ENCODE measurements at places on chromosomes 1 and 21.
A peak's percentile ranks its signal among the peaks of the same experiment; 100 is the strongest.

- H3K4me3 ChIP-seq = no peak overlapping the region
- H3K4me1 ChIP-seq = no peaks in the 10 kb centered on the region
- no peak for DNase-seq
- peaks cover 15% of the 10 kb centered on the region for H3K27me3 ChIP-seq
Observed at GRCh38 chr1:61182049-61182448, 99.7 kb downstream of the NFIA start.

- H3K4me3 ChIP-seq = peak overlapping the region; percentile 32
- H3K27me3 ChIP-seq = peaks cover 28% of the 10 kb centered on the region
Observed at GRCh38 chr1:23184212-23184934, 15.7 kb upstream of the LUZP1 start.

GRCh38 chr1:116794804-116795481, 40.7 kb downstream of the CD2 start:
- H3K4me3 ChIP-seq = no peak overlapping the region
- H3K27ac ChIP-seq = no peak overlapping the region
- H3K36me3 ChIP-seq = peaks cover 17% of the 10 kb centered on the region
- H3K4me1 ChIP-seq = peaks cover 73% of the 10 kb centered on the region
- no peaks in the 10 kb centered on the region for H3K27me3 ChIP-seq

DNA sequence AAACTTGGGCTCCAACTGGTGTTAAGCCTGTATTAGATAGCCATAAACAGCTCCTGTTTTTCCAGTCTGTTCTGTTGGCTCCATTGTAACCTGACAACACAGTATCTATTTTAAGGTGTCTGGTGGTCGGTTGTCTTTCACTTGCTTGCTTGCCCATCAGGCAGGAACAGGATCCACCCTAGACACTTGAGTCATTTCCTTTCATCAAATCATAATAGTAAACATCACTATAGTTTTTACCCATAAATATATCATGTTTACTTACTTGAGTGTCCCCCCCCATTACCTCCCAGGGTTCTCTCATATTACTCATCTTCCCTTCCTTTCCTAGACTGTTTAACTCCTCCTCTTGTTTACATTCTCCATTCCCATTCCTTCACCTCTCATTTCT, 2.9 kb downstream of the DDI2 start:
- H3K4me3 ChIP-seq = peak overlapping the region; percentile 31
- H3K27me3 ChIP-seq = no peaks in the 10 kb centered on the region
- H3K27ac ChIP-seq = no peak overlapping the region
- peaks cover 17% of the 10 kb centered on the region for H3K36me3 ChIP-seq
- H3K4me1 ChIP-seq = peaks cover 45% of the 10 kb centered on the region

GRCh38 chr1:21620496-21620895, 48.7 kb downstream of the RAP1GAP start:
- H3K4me1 ChIP-seq = peaks cover 2% of the 10 kb centered on the region
- H3K36me3 ChIP-seq = no peaks in the 10 kb centered on the region
- peaks cover 20% of the 10 kb centered on the region for H3K27me3 ChIP-seq
- no peak for DNase-seq
- no peak overlapping the region for H3K4me3 ChIP-seq

- H3K27ac ChIP-seq = no peak overlapping the region
- peaks cover 69% of the 10 kb centered on the region for H3K36me3 ChIP-seq
- no peak for DNase-seq
- peaks cover 11% of the 10 kb centered on the region for H3K4me1 ChIP-seq
- H3K4me3 ChIP-seq = no peak overlapping the region
Observed at GRCh38 chr1:13784971-13785370, 85.0 kb downstream of the PRDM2 start.

DNA sequence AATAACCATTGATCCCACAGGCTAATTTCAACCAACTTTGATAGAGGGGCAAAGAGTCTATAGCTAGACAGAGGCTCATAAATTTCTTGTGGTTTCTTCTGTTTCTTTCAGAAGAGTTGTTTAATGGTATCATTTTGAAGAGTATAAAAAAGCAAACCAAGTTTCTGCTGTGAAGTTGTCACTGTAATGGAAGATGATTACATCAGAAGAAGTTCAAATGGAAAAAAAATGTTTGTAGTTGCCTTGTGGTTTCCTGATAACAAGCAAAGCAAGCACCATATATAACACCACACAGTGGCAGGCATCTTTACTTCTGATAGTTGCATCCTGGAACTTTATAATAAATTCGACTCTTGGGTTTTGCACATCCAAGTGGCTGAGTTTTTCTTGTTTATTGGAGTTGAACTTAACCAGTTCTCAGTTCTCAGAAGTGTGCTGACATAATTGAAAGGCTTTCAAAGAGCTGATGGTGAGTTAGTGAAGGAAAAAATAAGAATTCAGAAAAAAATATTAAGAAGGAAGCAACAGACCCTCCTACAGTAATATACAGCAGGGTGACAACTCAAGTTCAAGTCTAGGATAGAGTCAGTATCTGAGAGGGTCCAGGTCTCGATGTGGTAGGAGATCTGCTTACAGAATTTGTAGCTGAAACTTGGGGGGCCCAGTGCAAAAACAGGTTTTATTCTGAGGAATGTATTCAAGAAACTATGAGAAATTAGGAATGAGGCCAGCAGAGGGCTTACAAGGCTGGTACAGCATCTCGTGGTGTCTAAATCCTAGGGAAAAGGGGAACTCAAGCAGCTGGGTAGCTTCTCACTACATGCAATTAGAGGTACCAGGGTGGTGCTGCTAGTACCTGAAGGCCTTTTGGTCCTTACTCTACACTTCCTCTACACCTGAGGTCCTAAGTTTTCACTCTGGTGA, 123.5 kb downstream of the CRB1 start:
- H3K4me1 ChIP-seq = peaks cover 18% of the 10 kb centered on the region
- no peak overlapping the region for H3K4me3 ChIP-seq
- H3K27ac ChIP-seq = no peak overlapping the region
- peaks cover 2% of the 10 kb centered on the region for H3K27me3 ChIP-seq

- H3K4me3 ChIP-seq = no peak overlapping the region
- peaks cover 18% of the 10 kb centered on the region for H3K27me3 ChIP-seq
- H3K27ac ChIP-seq = no peak overlapping the region
- DNase-seq = no peak
Observed at GRCh38 chr1:29812408-29813135, 576.2 kb downstream of the PTPRU start.

GRCh38 chr1:91790392-91790791, 95.6 kb downstream of the TGFBR3 start:
- H3K27me3 ChIP-seq = no peaks in the 10 kb centered on the region
- H3K4me1 ChIP-seq = peaks cover 20% of the 10 kb centered on the region
- peaks cover 2% of the 10 kb centered on the region for H3K36me3 ChIP-seq
- DNase-seq = no peak
- H3K4me3 ChIP-seq = no peak overlapping the region

GRCh38 chr1:156119503-156120209, 5.1 kb downstream of the LMNA start:
- no peak overlapping the region for H3K4me3 ChIP-seq
- peaks cover 45% of the 10 kb centered on the region for H3K4me1 ChIP-seq
- H3K36me3 ChIP-seq = no peaks in the 10 kb centered on the region
- no peak for DNase-seq

DNA sequence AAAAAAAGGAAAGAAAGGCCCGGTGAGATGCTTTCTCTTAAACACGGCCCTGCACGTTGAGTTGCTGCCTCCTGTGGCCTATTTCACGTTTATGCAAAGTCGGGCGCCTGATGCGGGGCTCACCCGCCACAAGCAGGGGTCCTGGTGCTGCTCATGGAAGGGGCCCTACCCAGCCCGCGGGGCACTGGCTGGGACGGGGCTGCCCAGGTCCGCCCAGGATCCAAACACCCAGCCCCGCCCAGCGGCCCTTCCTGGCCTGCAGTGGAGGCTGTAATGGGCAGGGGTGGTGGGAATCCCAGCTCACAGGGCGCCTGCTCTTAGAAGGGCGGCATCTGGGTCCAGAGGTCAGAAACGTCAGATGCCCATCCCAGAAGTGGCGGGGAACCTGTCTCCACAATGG, 1.6 kb downstream of the COL6A2 start:
- no peak overlapping the region for H3K27ac ChIP-seq
- DNase-seq = peak; percentile 19
- no peak overlapping the region for H3K4me3 ChIP-seq
- H3K36me3 ChIP-seq = no peaks in the 10 kb centered on the region
- H3K4me1 ChIP-seq = peaks cover 1% of the 10 kb centered on the region

DNA sequence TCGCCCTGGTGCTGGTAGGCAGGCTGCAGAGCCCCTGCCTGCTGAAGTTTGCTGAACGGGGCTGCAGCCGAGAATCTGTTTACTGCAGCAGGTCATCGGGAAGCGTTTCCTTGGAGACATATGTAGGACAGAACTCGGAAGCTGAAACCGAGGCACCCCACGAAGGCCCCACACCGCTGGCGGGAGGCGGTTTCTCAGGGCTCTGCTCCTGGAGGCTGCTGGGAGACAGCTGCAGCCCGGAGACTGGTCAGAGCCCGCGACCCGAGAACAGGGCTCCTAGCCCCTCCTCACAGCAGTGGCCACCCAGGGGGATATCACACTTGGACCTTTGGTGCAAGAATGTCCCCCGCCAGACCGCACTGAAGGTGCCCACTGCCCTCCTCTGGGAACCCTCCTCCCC, 12.7 kb upstream of the PLCH2 start:
- no peaks in the 10 kb centered on the region for H3K36me3 ChIP-seq
- DNase-seq = no peak
- H3K4me3 ChIP-seq = no peak overlapping the region
- no peak overlapping the region for H3K27ac ChIP-seq

- DNase-seq = peak; percentile 79
- H3K27ac ChIP-seq = peak overlapping the region; percentile 62
- H3K4me1 ChIP-seq = peaks cover 17% of the 10 kb centered on the region
- no peak overlapping the region for H3K4me3 ChIP-seq
- peaks cover 3% of the 10 kb centered on the region for H3K27me3 ChIP-seq
- no peaks in the 10 kb centered on the region for H3K36me3 ChIP-seq
Observed at GRCh38 chr1:179002552-179003345, 22.9 kb upstream of the FAM20B start.

DNA sequence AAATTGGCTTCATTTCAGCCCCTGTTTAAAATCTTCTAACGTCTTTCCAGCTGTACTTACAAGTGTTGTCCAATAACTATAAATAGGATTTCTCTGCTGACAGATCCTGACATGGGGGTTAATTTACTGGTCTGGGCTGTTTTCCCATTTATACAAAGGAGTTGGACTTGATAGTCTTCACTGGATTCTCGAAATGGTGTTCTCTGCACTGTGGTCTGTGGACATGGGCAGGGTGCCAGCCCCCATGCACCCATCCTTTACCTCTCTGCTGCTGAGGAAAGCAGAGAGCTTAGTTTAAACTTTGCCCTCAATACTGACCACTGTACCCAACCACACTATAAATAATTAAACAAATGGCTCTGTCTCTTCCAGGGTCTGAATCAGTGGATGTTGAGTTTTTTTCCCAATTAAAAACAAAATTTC, 5.2 kb downstream of the DIO1 start:
- H3K27ac ChIP-seq = no peak overlapping the region
- peaks cover 4% of the 10 kb centered on the region for H3K27me3 ChIP-seq
- H3K4me1 ChIP-seq = peaks cover 10% of the 10 kb centered on the region

- H3K36me3 ChIP-seq = peaks cover 66% of the 10 kb centered on the region
- no peak for DNase-seq
- H3K27ac ChIP-seq = peak overlapping the region; percentile 87
- H3K27me3 ChIP-seq = no peaks in the 10 kb centered on the region
Observed at GRCh38 chr1:167648978-167649744, 19.1 kb downstream of the RCSD1 start.

DNA sequence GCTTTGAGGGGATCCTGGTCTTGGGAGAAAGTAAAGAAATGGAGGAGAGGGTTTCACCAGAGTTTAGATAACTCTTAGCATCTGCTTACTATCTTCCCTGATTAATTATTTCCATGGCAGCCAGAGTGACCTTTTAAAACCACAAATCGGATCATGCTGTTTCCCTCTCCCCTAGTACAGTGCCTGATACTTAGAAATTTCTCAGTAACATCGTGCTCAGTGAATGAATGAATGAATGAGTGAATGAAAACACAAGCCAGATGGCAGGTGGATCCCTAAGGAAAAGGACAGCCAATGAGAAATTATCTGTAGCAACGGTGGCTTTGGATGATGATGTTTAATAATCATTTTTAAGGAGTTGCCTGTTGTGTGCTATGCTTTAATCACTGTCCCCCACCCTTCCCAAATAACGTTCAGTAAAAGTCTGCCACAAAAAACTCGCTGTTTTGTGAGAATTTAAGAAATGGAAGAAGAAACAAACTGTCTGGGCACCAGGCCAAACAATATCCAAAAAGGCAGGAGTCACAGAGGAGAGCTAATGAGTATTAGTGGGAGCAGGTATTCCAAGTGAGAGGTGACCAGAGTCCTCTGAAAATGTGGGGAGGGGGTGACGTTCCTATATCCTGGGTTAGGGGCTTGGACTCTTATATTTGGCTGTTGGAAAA, 737 bp upstream of the SMAP2 start:
- peaks cover 26% of the 10 kb centered on the region for H3K36me3 ChIP-seq
- peak overlapping the region; percentile 94 for H3K4me3 ChIP-seq
- H3K27me3 ChIP-seq = no peaks in the 10 kb centered on the region
- peaks cover 35% of the 10 kb centered on the region for H3K4me1 ChIP-seq

Measured in activated CD8-positive, alpha-beta T cell treated with anti-CD3 and anti-CD28 coated beads, Interleukin-2, amount 10 ng/mL, durations not matched to agents 7 days and 5 days (primary cell).